ENCODE measurements at places on chromosomes 2 and 18.
A peak's percentile ranks its signal among the peaks of the same experiment; 100 is the strongest.

- no peak for DNase-seq
Measured at GRCh38 chr2:120809151-120809550, 73.5 kb downstream of the GLI2 start.

GRCh38 chr2:172878260-172878659 lies 142.6 kb downstream of the RAPGEF4 start:
- DNase-seq = no peak

- DNase-seq = no peak
Measured at GRCh38 chr2:238096311-238097011, 3.7 kb upstream of the ESPNL start.

DNA sequence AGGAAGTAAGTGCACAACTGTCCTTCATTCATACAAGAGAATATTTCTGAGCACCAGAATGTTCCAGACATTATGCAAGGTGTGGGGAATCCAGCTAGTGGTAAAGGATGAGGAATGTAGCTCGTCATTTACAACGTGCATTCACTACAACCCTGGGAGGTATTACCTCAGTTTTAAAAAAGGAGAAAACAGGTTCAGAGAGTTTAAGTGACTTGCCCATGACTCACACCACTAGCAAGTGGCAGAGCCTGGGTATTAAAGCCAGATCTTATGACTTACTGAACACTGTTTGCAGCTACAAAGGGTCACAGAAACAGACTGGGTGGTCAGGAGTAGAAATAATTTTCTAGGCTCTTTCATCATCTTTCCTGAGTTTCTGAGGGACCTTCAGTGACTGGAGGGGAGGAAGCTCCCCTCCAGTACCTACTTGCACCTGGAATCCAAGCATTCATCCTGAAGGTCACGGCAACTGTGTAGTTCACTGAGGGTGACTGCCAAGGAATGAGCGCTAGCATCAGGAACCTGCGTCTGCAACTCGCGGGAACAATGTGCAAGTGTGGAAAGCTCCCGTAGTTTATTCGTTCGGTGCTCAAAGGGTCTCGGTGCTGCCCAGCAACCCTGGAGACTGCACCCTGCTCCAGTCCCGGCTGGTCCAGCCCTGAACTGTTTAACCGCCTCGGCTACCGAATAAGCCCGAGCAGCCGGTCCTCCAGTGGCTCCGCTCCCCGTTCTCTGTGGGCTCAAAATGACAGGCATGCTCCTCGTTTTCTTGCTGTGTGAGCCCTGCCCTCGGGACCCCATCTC lies 647 bp downstream of the CCDC121 start:
- peak; percentile 25 for DNase-seq

DNA sequence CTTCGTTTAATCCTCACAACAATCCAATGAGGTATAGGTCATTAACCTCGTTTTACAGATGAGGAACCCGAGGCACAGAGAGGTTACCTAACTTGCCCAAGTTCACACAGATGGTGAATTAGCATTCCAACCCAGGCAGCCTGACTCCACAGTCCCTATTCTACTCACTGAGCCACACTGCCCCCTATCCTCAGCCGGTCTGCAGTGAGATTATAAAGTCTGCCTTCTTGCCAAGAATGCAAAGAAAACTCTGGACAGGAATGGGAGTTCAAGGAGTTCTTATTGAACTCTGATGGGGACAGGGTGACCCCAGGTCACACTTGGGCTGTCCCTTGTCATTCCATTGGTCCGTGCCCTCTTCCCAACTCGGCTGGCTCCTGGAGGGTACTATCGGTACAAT lies 118.1 kb upstream of the MSH6 start:
- no peak for DNase-seq

DNA sequence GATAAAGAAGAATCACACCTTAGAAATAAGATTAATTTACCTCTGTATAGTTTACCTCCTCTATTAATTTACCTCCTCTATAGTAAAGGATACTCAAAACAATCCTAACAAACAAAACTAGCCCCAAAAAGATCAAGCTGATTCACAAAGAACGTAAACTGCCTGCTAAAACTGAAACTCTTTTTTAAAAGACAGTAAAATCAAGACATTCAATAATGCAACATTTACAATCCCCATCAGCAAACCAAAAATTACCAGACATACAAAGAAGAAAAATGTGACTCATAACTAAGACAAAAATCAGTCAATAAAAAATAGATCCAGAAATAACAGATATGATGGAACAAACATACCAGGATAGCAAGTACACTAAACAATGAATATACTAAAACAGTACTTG lies 215.7 kb downstream of the ZEB2 start:
- no peak for DNase-seq

- DNase-seq = no peak
Measured at GRCh38 chr2:81355436-81355835, 1050.9 kb upstream of the LRRTM1 start.

DNA sequence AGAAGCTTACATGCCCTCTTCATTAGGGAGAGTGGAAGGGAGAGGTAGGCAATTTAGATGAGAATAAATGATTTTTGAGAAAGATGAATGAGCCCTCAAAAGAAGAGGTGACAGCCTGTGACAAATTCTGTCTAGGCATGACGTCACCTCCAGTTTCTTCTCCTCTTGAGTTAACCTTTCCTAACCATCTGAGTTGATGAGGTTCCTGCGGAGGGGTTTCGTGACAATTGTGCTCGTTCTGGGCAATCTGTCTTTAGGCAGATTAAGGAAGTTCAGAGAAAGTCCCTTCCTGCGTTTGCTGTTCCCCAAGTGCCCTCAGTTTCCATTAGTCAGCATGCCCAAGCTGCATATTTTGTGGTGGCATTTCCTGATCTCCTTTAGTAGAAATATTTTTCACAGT lies 640.2 kb upstream of the SYT4 start:
- DNase-seq = no peak

GRCh38 chr2:52676056-52676455 lies 1091.5 kb upstream of the CHAC2 start:
- DNase-seq = no peak

DNA sequence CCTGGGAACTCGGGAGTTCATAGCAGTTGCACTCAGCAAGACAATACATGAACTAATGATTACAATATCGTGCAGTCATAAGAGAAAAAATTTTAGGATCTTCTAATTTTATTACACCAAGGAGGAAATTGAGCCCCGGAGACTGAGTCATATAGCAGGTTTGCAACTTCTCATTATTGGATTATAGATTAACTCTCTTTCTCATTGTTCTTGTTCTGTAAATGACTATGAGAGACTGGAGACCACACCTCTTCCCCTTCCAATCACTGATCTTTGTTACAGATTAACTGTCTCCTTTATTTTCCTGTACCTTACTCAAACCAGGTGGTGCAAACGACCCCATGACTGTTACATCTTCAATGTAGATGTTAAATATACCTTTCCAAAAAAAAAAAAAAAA lies 435.8 kb upstream of the DDX18 start:
- no peak for DNase-seq

- DNase-seq = no peak
Measured at GRCh38 chr2:190382851-190383250, 25.3 kb upstream of the MFSD6 start.

DNA sequence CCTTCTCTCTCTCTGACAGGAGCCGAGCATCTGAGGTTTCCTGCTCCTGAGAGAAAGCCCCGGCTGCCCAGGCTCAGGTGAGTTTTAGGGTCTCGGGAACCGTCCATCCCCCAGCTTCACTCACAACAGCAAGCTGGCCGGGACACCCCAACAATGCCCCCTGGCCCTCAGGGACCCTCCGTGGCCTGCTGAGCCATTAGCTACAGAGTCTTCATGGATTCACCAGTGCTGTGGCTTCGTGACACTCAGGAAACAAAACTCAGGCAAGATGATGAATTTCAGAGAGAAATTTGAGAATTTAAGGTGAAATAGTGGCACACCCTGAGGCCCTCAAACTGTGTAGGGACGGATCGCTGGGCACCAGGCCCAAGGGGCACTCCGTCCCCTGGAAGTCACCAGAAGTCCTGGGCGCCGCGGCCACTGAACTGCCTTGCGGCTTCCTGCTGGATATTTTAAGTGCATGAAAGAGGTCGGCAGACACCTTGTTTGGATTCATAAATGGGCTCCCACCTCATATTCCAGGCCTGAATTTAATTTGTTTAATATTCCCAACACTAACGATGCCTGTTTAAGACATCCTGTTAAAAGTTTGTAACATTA lies 368.3 kb upstream of the SALL3 start:
- no peak for DNase-seq

GRCh38 chr2:64797881-64798575 lies 144.3 kb upstream of the SERTAD2 start:
- no peak for DNase-seq

GRCh38 chr18:2612996-2613395 lies 41.6 kb downstream of the NDC80 start:
- DNase-seq = no peak

DNA sequence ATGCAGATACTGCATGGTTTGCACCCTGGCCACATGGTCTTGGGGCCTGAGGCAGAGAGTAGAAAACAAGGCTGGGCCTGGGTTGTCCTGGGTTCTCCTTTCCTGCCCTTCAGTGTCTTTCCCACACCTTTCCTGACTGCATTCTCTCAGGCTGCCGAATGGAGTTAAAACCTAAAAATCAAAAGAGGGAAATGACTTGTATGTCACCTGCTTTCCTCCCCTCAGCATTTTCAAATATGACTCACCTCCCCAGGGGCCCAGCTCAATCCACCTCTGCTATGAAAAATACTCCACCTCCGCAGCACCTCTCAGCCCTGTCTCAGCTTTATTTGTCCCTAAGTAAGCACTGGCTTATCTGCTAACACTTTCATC lies 457.8 kb upstream of the MEX3C start:
- no peak for DNase-seq

DNA sequence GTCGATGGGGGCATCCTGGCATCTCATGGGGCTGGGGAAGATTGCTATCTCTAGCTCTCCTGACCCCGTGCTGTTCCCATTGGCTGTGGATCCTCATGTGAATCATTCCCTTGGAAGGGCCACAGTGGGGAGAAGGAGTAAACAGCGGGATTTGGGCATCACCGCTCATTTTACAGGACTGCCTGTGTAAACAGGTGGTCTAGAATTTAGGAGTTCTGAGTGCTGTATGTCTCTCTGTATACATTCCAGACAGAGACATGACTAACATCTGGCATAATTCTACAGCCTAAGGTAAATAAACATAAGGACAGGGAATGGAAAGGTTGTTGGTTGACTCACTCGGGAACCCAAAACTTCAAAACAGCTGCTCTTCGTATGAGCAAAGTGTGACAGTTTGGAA lies 92.7 kb downstream of the COPS8 start:
- DNase-seq = peak; percentile 27

DNA sequence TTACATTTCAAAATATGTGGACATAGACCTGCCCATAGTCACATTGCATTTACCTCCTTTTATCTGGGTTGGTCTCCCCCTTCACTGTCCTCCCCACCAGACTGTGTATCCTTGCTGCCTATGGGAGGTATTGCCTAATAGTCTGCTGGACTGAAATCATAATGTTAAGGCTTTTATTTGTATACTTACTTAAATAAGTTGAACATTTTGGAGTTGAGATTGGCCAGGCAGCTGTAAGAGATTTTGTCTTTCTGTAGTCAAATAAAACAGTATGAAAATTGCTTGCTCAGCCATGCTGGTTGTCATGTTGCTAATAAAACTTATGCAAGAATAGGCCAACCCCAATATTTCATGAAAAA lies 280.9 kb downstream of the PTPRM start:
- no peak for DNase-seq

DNA sequence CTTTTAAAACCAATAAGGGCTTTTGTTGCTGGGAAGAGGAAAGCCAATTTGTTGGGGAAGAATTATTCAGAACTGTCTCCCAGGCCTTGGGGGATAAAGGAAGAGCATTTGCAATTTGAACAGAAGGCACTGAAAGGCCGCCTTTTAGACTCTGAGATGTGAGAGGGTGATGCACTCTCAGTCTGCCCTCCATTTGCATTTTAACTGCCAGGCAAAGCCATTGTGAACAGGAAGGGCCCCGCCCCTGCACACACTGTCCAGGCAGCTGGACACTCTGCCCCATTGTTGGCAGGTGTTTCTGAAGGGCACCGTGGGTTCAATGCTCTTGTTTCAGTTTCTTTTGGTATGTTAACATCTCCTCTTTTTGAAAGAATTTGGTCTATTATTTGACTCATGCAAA lies 169.5 kb upstream of the COPS8 start:
- DNase-seq = no peak

DNA sequence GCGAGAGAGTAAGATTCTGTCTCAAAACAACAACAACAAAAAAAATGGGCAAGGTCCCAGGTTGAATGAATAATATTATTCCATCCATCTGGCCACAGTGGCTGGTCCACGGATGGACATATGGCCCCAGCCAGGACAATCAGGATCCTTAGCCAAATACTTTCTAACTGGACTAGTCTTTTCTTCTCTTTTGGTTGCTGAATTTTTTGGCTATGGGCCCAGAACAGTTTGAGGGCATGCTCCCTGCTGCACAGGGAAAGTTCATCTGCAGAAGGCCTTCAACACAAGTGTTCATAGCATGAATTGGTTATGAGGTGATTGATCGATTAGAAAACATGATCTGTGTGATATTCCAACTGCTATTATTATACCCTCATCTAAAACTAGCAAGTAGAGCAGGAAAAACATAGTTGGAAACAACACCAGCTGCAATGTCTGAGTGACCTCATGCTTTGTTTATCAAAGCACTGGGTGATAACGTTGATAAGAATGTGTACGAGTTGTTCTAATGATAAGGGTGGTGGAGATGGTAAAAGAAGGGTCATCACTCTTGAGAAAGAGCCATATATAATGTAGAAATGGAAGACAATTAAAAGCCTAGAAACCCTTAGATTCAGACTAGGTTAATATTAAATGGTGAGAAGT lies 47.8 kb upstream of the RNF103 start:
- no peak for DNase-seq

GRCh38 chr2:68936889-68937288 lies 15.8 kb downstream of the GKN2 start:
- no peak for DNase-seq

GRCh38 chr18:45107425-45107824 lies 426.7 kb downstream of the SETBP1 start:
- DNase-seq = no peak

GRCh38 chr2:204913312-204913711 lies 368.0 kb downstream of the PARD3B start:
- DNase-seq = no peak

DNA sequence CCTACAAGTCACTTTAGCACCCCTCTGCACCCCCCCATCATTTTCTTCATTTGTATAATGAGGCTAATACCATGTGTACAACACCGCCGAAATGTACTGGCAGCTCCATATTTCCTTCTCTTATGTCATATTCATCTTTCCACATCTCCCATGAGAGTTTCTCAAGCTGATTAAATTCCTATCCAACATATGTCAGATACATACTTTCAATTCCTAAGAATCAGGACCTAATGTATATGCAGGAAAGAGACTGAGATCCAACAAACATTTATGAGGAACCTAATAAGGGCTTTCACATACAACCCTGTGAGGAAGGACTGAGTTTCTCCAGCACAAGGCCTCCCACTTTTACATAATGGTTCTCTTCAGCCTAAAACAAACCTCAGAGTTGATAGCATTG lies 41.9 kb downstream of the PRKD3 start:
- DNase-seq = no peak
